Thoracic aorta (tissue), 2 donors: ENCODE measurements at places on chromosomes 2 and 18.

GRCh38 chr2:159468257-159468656, 148.1 kb downstream of the BAZ2B start:
- DNase-seq = no peak

- no peak for DNase-seq
Observed at GRCh38 chr2:128626760-128627511, 308.3 kb upstream of the HS6ST1 start.

DNA sequence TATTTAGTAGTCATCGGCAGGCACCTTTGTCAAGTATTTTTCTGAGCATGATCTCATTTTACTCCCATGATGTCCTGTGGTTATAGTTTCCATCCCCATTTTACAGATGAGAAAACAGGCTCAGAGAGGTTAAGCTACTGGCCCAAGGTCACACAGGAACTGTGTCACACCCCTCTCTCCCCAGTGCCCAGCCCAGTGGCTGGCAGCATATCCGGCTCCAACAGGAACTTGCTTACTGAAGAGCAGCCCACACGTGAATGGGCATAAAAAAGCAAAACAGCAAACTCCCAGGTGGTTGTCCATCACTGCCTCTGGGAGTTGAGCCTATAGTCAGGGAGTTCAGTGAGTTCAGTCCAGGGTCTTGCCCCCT, 8.3 kb upstream of the KLF11 start:
- DNase-seq = no peak

DNA sequence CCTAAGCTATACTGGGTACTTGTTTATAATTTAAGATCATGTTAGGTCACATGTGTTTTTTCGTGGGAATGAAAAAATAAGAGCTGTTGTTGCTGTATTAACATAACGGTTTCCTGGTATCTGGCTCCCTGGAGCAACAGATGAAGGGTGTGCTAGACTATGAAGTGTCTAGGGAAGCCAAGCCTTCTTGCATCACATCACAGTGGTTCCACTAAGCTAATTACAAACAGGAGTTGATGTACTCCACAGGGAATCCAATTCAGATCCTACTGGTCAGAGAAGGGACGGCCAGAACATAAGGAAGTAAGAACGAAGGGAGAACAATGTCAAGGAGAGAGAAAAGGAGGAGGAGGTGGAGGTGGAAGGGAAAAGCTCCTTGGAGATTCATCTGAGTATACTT, 193.0 kb upstream of the CYP26B1 start:
- DNase-seq = no peak

DNA sequence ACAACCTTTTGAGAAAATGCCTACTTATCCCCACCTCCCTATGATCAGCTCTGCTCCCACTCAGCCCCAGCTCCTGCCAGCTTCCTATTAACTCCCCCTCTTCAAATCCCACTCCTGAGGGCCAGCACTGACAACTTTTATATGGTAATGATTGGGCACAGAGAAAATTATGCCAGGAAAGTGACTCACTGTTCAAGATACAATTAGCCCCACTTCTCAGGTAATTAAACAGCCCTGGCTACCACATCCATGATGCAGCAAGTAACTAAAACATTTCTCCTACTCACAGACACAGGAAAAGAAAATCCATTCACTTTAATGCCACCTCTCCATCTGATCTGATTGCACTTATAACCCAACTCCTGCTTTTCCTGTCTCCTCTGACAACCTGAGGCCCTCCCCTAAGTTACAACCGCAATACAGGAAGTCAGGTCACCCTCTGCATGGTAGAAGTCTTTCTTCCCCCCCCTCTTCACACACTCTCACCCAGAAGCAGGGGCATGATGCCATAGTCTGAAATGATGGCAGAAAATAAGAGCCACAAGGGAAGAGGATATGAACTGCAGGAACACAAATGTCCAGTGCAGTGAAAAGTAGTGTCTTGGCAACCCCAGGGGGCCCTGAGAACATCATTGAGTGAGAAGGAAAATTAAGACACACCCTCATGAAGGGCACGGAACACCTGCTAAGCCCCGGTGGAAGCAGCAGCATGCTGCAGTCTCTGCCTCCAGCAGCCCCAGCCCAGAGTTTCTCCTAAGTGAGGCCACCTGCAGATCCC, 54.4 kb downstream of the STK39 start:
- DNase-seq = no peak

GRCh38 chr18:55484773-55485172, 103.2 kb downstream of the TCF4 start:
- no peak for DNase-seq

- no peak for DNase-seq
Observed at GRCh38 chr2:12675801-12676200, 40.9 kb upstream of the TRIB2 start.

GRCh38 chr2:235560345-235560744, 66.5 kb downstream of the AGAP1 start:
- no peak for DNase-seq

- no peak for DNase-seq
Observed at GRCh38 chr2:136334967-136335366, 217.0 kb upstream of the CXCR4 start.
